ENCODE measurements at places on chromosomes 3 and 15.

DNA sequence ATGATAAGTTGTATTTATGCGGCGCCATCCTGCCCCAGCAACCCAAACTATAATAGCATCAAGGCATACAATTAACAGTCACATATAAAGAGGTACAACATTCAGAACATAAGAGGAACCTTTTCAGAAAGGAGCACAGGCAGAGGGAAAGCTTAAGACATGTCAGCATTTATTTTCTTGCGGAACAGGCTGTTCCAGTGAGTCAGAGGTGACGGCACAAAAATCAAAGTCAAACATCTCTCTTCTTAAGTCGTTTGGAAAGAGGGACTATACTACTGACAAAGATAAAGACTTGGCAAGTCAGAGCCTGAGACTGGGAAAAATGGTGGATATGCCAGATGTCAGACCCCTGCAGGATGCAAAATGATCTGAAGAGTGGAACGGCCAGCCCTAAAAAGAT, 128.4 kb downstream of the CTNNB1 start:
- no peak for DNase-seq

GRCh38 chr3:44795197-44795596, 33.6 kb downstream of the KIF15 start:
- no peak for DNase-seq

DNA sequence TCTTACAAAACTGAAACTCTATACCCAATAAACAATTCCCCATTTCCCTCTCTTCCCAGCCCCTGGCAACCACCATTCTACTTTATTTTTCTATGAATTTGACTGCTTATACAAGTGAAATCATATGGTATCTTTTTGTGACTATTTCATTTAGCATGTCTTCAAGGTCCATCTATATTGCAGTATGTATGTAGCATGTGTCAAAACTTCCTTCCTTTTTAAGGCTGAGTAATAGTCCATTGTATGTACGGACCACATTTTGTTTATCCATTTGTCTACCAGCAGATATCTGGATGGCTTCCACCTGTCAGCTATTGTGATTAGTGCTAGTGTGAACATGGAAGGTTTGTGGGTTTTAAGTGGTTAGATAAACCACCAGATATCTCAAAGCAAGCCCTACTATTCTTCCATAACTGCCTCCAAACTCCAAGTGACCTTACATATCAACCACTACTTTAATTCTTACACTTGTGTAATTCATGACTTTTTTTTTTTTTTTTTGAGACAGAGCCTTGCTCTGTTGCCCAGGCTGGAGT, 134.7 kb downstream of the TMCC1 start:
- no peak for DNase-seq

DNA sequence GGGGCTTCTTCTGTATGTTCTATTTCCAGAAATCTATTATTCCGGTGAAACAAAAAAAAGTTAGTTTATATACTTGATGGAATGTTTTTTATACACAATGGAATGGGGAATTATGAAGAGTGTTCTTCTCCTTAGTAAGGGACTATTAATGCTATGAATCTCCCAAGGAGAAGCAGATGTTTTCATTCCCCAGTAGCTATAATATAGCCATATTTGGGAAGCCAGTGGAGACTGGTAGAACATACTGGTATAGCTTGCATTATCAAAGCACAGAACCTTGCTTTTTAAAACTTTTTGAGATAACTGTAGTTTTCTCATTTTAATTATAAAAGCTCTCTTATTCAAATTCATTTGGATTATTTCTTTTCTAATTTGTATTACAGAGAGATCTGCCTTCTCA, 38.3 kb downstream of the ADGRG7 start:
- DNase-seq: no peak

- DNase-seq: no peak
Observed at GRCh38 chr3:100966807-100967206, 26.4 kb downstream of the ABI3BP start.

DNA sequence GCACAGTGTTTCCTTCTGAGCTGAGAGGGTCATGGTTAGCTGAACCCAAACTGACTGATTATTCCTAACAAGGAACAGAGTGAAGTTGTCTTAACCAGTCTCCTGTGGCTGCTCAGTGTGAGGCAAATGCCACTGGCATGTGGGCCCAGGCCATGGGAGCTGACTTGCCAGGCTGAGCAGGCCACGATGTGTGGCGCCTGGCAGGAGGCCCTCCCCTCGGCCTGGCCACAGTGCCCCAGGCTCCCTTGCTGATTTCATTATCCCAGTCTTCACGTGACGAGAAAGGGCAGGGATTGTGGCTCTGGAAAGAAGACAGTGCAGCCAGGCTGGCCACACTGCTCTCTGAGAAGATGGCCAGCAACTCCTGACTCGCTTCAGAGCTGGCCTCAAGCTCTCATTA, 58.8 kb downstream of the SLCO2A1 start:
- no peak for DNase-seq

DNA sequence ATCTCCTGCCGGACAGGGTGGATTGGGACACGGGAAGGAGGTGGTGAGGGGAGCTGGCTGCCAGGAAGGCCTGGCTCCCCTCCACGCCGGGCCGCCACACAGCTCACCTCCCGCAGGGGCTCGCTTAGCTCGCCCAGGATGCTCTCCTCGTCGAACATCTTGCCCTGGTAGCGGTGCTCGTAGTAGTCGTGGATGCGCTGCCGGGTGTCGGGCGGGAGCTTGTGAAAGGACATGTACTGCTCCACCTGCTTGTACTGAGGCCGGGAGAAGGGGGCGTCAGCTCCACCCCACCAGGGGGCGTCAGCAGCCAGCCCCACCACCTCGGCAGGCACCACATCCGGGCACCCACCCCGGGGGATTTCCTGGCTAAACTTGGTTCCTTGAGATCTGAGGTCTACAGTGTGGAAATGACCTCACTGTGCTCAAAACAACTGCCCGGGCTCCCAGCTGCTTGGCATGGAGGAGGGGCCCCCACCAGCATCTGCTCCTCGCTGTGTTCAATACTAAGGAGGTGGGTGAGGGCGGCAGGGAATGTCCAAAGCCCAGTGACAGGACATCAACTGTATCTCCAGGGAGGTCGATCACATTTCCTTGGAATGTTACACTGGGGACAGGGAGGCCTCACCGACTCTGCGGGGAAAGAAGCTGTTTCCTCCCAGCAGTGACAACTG, 43.4 kb downstream of the HCN4 start:
- DNase-seq: no peak

DNA sequence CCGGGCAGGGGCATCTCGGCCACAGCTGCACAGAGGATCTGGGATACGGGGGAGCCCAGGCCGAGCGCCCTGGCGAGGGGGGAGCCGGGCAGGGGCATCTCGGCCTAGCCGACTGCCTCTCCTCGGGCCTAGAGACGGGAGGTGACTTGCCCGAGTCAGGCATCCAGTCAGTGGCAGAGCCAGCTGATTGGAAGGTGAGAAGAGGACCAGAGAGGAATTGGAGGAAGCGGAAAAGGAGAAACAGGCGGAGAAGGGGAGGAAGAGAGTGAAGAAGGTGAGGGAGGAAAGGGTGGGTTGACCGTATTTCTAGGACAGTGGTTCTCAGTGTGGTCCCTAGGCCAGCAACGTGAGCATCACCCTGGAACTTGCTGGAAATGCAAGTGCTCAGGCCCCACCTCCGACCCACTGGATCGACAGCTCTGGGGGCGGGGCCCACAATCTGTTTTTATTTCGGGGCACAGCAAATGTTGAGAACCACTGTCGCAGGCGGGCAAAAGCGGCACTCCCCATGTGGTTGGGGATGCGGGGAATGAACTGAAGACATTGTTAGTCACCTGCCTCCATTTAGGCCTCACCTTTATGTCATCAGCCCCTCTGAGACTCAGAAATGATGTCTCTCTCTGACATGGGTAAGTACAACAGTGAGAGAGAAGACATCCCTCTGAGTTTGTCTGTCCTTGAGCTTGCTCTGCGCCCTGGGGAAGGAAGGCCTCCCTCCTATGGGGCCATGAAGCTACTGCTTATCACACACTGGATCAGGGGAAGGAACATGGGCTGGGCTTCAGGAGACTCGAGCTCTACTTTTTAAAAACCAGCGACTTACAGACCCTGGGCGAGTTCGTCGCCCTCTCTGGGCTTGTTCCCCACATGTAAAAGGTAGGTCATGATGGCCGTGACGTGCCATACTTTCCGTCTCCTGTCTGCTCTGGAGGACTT, 1.0 kb upstream of the MELTF start:
- no peak for DNase-seq

DNA sequence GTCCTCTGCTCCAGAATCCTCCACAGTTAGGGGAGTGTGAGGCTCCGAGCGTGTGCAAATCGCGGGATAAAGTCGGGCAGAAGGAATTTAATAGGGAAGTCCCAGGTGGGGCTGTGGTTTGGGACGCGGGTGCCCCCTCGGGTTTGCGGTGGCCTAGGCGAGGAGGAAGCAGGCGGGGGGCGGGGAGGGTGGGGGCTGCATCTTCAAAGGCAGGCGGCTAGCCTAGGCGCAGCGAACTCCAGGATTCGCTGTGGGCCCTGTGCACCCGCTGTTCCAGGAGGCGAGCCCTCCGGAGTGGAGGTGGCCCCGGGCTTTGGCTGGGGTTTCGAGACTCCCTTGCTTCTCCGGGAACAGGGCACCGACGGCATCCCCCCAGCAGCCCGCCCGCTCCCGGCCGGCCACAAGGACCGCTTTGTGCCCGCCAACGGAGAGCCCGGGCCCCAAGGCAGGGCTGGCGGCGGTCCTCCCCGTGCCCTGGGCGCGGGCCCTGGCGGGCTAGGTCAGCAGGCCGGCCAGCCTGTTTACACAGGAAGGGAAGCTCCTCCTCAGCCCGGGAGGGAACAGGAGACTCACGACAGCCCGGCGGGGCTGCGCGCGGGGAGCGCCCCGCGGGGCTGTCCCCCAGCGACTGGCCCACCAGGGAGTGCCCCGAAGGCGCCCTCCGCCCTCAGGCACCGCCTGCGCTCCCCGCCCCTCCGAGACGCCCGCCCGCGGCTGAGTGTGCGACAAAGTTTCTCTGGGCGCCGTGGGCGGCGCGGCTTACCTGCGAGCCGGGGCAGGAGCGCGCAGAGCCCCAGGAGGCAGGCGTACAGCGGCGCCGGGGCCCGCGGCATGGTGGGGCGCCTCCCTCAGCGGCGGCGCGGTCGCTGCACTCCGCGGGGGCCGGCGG, 753 bp downstream of the ITGB5 start:
- no peak for DNase-seq

- DNase-seq: no peak
Observed at GRCh38 chr3:129211772-129212171, 28.1 kb upstream of the CNBP start.

GRCh38 chr3:113002679-113003078, 11.9 kb downstream of the GTPBP8 start:
- peak; percentile 71 for DNase-seq

DNA sequence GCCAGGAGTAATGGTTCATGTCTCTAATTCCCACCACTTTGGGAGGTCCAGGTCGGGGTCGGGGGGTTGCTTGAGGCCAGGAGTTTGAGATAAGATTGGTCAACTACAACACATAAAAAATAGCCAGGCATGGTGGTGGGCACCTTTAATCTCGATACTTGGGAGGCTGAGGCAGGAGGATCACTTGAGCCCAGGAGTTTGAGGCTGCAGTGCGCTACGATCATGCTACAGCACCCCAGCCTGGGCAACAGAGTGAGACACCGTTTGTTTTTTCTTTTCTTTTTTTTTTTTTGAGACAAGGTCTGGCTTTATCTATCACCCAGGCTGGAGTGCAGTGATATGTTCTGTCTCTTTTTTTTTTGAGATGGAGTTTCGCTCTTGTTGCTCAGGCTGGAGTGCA, 1.3 kb upstream of the VPS33B start:
- no peak for DNase-seq

- no peak for DNase-seq
Observed at GRCh38 chr3:9870978-9871377, 9.1 kb downstream of the CIDEC start.

DNA sequence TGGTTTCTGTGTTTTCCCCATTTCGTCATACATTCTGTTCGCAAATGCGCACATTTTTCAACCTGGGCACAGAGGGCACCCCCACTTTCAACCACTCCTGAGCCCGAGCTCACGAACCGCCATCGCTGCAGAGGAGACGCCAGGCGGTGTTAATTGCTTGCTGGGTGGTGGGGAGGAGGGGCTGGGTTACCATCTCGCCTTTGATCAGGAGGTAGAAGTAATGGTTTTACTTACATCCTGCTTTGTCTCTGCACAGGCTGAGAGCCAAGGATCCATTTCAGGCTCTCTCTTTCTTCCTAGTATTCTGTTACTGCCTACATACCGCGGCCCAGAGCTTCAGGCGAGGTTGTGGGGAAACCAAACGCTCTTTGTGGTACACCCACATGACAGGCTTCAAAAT, 177.3 kb upstream of the WNT5A start:
- no peak for DNase-seq

DNA sequence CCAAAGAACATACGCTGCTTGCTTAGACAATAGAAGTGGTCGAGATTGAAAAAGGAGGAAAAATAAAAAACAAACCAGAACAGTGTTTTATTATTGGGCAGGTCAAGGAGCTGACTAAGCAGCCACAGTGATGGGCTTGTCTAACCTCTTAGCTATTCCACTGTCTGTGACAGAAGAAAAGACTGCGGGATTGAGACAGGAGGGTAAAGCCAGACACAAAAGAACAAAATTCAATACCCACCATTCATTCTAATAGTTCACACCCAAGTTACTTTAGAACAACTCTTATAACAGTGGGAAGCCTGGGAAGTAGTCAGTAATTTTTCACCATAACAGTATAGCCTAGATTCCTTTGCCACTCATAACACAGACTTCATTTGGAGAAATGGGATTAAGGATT, 435.4 kb downstream of the MFSD1 start:
- DNase-seq: no peak

DNA sequence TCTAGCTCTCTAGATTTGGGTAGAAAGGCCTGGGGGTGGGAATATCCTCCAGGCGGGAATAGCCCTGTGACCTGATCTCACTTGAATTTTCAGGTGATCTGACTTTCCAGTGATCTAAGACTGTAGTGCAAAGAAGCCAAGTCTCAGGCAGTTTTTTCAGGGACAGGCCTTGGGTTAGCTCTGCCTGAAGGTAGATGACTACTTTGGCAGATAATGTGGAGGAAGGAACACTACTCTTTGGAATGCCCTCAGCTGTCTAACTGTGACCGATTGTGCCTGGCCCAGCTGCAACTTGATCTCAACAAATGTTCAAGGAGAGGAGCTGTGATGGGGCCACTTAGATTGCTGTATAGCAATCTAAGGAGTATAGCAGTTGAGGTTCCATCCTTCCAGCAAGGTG, 193.7 kb downstream of the TCF12 start:
- no peak for DNase-seq

Data from CD4-positive, alpha-beta T cell (primary cell).